ENCODE measurements at places on chromosomes 3 and 15. TPM values are rescaled to one million over a fixed set of nuclear protein-coding genes. Genes with fewer than 3 reads are reported as not detected.

Gene CMTM8
- total RNA-seq: 7.2 TPM

Gene GRM7
- total RNA-seq: not detected

Gene MESD
- 28.4 TPM for total RNA-seq

DNA sequence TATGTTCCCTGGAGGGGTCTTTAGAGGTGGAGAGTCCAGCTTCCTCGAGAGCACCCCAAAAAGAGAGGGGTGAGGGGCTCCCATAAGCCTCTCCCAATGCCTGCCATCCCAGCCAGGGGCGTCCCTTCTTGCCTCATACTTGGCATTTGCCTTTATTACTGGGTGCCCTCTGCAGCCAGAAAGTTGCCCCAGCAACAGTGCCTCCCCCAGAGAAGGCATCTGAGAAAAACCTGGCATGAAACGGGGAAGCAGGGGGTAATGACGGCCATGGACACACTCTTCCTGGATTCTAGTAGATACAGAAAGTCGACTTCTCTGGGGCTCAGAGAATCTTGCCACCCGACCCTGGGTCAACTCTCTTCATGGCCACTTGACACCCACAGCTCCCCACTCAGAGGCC is 90.1 kb downstream of the PCSK6 start:
- ATAC-seq: no peak

DNA sequence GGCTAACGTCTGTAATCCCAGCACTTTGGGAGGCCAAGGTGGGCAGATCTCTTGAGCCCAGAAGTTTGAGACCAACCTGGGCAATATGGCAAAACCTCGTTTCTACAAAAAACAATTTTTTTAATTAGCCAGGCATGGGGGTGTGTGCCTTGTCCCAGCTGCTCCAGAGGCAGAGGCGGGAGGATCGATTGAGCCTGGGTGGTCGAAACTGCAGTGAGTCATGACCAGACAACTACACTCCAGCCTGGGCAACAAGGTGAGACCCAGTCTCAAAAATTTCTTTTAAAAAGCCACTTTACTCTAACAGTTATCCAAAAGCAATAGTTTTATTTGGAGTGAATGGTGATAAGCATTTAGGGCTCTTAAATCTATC is 12.5 kb downstream of the TRIM59 start:
- ATAC-seq: peak; percentile 65

GRCh38 chr3:114122027-114122709 is 56.7 kb downstream of the DRD3 start:
- peak; percentile 77 for ATAC-seq

GRCh38 chr3:52313774-52314188 is 2.3 kb upstream of the DNAH1 start:
- ATAC-seq: peak; percentile 69

DNA sequence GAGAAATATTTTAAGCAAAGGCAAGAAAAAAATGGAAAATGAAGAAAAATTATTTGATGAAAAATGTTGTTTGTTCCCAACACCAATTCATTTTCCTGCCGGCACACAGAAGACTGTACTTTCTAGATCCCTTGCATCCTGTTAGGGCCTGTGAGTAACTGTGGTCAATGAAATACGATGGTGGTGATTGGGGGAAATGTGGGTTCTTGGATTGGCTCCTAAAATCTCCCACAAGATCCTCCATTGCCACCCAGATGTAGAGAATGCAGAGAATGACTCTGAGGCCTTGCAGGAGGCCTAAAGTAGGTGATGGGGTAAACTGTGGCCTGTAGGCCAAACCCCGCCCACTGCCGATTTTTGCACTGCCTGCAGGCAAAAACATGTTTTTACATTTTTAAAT is 46.3 kb upstream of the C3orf70 start:
- no peak for ATAC-seq
